Lower lobe of right lung (tissue), 2 donors: ENCODE measurements at places on chromosomes 4 and X. TPM values are rescaled to one million over a fixed set of nuclear protein-coding genes. Genes with fewer than 3 reads are reported as not detected.
A peak's percentile ranks its signal among the peaks of the same experiment; 100 is the strongest.

GRCh38 chr4:76441881-76442280 lies 6.9 kb downstream of the SHROOM3 start:
- H3K4me3 ChIP-seq: no peak overlapping the region
- H3K36me3 ChIP-seq: no peaks in the 10 kb centered on the region
- no peak for DNase-seq
- H3K4me1 ChIP-seq: no peaks in the 10 kb centered on the region

The TCEAL5 gene
- total RNA-seq: not detected

The CORIN gene
- 3.9 TPM for total RNA-seq

The TCP11X2 gene
- 0.27 TPM for total RNA-seq

The SMPX gene
- total RNA-seq: not detected

DNA sequence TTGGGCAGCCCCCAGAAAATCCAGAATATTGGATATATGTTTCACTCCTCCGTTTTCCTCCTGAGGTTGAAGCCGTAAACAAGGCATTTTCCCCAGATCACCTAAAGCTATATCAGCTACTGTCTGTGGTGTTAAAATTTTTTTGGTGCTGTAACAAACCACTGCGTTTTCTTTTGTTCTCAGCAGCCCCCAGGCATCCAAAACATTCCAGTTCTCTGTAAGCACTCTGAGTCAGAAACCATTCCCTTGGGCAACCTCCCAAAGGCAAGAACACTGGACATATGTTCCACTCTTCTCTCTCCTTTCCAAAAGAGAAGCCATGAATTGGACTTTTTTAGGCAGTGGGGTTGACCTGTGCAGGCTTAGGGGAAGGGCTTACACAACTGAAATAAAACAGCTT lies 310.9 kb downstream of the MID1IP1 start:
- DNase-seq: no peak
- no peaks in the 10 kb centered on the region for H3K27me3 ChIP-seq
- no peak overlapping the region for H3K4me3 ChIP-seq
- H3K27ac ChIP-seq: no peak overlapping the region
- no peaks in the 10 kb centered on the region for H3K4me1 ChIP-seq
- no peaks in the 10 kb centered on the region for H3K36me3 ChIP-seq

The GPM6B gene
- total RNA-seq: 21.6 TPM

The RPS6KA6 gene
- 1.9 TPM for total RNA-seq

The NAA11 gene
- not detected for total RNA-seq

The MRPS18C gene
- total RNA-seq: 40.8 TPM

GRCh38 chrX:153334654-153335295 lies 822 bp downstream of the ZNF275 start:
- peak overlapping the region; percentile 76 for H3K27ac ChIP-seq
- DNase-seq: no peak
- no peaks in the 10 kb centered on the region for H3K27me3 ChIP-seq
- peaks cover 9% of the 10 kb centered on the region for H3K36me3 ChIP-seq
- peaks cover 7% of the 10 kb centered on the region for H3K4me1 ChIP-seq
- peak overlapping the region; percentile 62 for H3K4me3 ChIP-seq

- no peaks in the 10 kb centered on the region for H3K4me1 ChIP-seq
- DNase-seq: no peak
- no peaks in the 10 kb centered on the region for H3K36me3 ChIP-seq
- H3K27me3 ChIP-seq: no peaks in the 10 kb centered on the region
- H3K4me3 ChIP-seq: no peak overlapping the region
- no peak overlapping the region for H3K27ac ChIP-seq
Measured at GRCh38 chrX:15653961-15654360, 10.6 kb downstream of the CLTRN start.

GRCh38 chr4:159495515-159496236 lies 392.8 kb downstream of the RAPGEF2 start:
- H3K27me3 ChIP-seq: no peaks in the 10 kb centered on the region
- DNase-seq: no peak
- H3K27ac ChIP-seq: no peak overlapping the region

The NXF3 gene
- total RNA-seq: 13.5 TPM

The TMSB15B gene
- total RNA-seq: 1.2 TPM

- no peaks in the 10 kb centered on the region for H3K36me3 ChIP-seq
- no peak for DNase-seq
- no peaks in the 10 kb centered on the region for H3K27me3 ChIP-seq
- H3K27ac ChIP-seq: no peak overlapping the region
Measured at GRCh38 chr4:43732829-43733426, 715.7 kb downstream of the KCTD8 start.

DNA sequence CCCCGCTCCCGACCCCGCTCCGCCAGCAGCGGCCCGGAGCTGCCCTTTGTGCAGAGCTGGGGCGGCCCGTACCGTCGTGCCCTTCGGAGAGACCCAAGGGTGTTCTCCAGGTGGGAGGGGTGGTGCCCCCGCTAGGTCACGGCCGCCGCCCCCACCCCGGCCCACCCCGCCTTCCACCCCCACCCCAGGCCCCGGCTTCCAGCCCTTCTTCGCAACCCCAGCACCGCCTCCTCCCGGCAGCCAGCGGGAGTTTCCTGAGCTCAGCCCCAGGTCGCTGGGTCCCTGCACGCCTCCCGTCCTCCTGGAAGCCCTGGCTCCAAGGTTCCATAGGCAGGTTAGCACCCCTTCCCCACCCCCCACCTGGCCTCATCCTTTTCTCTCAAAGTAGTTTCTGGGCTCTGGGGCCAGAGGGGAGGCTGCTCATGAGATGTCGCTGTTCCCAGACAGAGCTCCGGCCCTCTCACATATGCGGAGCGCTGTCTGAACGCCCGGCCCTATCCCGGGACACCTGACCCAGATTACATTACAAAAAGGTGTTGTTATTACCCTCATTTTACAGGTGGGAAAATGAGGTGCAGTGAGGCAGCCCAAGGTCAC lies 25.2 kb upstream of the FGFR3 start:
- peak overlapping the region; percentile 51 for H3K4me3 ChIP-seq
- DNase-seq: peak; percentile 82
- peaks cover 32% of the 10 kb centered on the region for H3K27me3 ChIP-seq

DNA sequence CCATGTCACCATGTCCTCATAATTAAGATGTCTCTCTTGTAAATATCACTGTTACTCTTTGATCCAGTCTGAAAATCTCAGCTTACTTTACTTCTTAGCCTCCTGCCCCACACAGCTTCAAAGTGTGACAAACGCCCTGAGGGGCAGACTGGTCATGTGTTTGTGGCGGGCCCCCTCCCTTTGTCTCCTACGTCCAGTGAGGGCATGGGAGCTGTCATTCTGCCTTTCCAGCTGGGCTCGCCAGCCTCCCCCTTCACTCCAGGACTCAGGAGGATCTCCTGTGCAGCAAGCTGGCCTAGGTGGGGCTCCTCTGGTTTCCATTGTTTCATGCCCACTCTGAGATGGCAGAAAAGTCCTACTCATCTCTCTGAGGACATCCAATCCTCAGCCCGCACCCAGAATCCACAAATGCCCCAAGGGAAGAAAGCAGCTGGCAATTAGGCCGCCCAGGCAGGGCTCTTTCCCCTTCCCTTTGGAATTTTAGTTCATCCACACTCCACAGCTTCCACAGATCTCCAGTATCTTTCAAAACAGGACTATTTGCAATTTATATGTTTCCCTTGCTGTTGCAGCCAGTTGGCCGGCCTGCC lies 86.4 kb upstream of the C4orf50 start:
- no peak overlapping the region for H3K27ac ChIP-seq
- H3K27me3 ChIP-seq: peaks cover 7% of the 10 kb centered on the region
- no peak overlapping the region for H3K4me3 ChIP-seq
- H3K36me3 ChIP-seq: no peaks in the 10 kb centered on the region

DNA sequence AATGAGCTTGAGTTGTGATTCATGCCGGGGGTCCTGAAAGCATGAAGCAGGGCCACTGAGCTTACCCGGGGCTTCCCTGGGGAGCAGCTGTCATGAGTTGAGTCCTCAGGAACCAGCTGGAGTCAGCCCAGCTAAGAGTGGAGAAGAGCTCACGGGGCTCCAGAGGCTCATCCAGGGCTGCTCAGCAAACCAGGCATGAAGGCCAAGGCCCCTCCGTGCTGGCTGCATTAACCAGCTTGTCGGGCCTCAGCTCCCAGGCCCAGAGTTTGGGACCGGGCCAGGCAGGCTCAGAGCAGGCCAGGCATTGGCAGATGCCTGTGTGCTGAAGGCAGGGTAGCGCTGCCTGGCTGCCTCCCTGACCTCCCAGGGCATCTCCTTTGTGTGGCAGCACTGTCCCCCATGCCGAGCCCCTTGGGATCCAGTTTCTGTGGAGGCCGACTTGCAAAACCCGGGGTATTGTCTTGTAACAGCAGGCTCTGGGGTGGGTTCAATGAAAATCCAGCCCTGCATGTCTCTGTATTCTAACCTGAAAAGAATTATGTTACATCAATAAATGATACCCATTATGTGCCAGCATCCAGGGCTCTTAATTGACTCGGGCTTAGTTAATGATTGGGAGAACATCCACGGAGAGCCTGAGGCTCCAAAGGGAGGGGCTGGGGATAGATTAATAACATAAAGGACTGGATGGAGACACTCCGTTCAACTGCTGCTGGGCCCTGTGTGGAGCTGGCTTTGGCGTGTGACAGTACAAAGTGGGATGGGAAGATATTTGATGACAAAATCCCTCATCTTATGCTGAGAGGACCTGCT lies 68.0 kb upstream of the MSX1 start:
- no peak overlapping the region for H3K27ac ChIP-seq
- no peak overlapping the region for H3K4me3 ChIP-seq
- no peaks in the 10 kb centered on the region for H3K27me3 ChIP-seq

GRCh38 chr4:24722026-24722568 lies 73.3 kb upstream of the SOD3 start:
- DNase-seq: no peak
- H3K4me3 ChIP-seq: no peak overlapping the region
- no peaks in the 10 kb centered on the region for H3K4me1 ChIP-seq
- no peaks in the 10 kb centered on the region for H3K27me3 ChIP-seq
- no peaks in the 10 kb centered on the region for H3K36me3 ChIP-seq
- H3K27ac ChIP-seq: no peak overlapping the region

GRCh38 chr4:26907731-26908599 lies 47.3 kb downstream of the STIM2 start:
- H3K4me1 ChIP-seq: peaks cover 37% of the 10 kb centered on the region
- H3K4me3 ChIP-seq: no peak overlapping the region
- no peaks in the 10 kb centered on the region for H3K27me3 ChIP-seq
- H3K36me3 ChIP-seq: no peaks in the 10 kb centered on the region
- no peak for DNase-seq
- peak overlapping the region; percentile 48 for H3K27ac ChIP-seq

GRCh38 chr4:76993787-76994641 lies 44.5 kb downstream of the SEPTIN11 start:
- H3K36me3 ChIP-seq: peaks cover 29% of the 10 kb centered on the region
- DNase-seq: no peak
- no peak overlapping the region for H3K4me3 ChIP-seq
- peaks cover 22% of the 10 kb centered on the region for H3K4me1 ChIP-seq
- H3K27ac ChIP-seq: no peak overlapping the region

DNA sequence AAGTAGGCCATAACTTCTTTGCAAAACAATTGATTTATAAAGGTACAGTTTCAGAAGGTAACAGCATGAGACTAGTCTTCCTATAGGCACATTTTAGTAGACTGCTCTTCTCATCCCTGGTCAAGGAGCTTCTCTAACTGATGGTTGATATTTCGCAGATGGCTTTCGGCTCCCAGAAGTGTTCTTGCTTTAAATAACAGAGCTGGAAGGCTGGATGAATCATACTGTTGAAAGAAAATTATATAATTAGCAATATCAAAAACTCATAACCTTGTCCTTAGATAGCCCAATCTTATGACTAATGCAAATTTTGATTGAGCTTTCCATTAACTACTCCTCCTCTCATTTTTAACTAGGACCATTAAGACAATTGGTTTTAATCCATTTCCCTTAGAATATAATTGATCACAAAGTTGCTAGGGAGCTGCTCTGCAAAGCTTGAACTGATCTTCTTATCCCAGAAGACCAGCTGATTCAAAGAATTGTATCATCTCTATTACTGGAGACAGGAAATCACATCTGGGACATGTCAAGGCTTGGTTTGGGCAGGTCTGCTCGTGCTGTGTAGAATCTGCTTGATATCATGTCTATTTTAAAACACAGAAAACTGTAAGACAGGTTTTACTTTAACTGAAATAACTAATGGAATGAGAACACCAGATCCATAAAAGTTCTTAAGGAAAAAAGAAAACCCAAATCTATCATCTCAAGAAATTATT lies 38.6 kb downstream of the CENPU start:
- H3K36me3 ChIP-seq: peaks cover 14% of the 10 kb centered on the region
- no peak overlapping the region for H3K27ac ChIP-seq
- DNase-seq: no peak
- H3K4me3 ChIP-seq: no peak overlapping the region
- H3K27me3 ChIP-seq: no peaks in the 10 kb centered on the region
- H3K4me1 ChIP-seq: no peaks in the 10 kb centered on the region

The FAM133A gene
- not detected for total RNA-seq

DNA sequence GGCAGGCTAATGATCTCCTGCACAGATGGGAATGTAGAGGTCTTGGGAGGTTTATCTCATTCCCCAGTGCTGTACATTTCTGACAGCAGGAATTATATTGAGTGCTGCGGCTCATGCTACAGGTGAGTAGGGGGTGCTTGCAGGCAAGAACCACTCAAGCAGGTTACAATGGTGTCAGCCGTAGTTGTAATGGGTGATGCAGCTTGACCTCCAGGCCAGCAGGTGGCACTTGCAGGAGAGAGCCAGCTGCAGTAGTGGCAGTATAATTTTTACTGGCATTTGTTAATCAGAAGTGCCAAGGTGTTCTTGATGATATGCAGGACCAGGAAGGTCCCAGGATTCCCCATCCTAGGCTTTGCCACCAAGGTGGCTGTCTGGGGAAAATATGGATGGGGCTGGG lies 759.6 kb upstream of the NDST4 start:
- H3K4me1 ChIP-seq: no peaks in the 10 kb centered on the region
- no peaks in the 10 kb centered on the region for H3K27me3 ChIP-seq
- no peak overlapping the region for H3K27ac ChIP-seq
- H3K36me3 ChIP-seq: no peaks in the 10 kb centered on the region
- DNase-seq: no peak

GRCh38 chrX:2960861-2961515 lies 31.8 kb upstream of the ARSD start:
- no peaks in the 10 kb centered on the region for H3K4me1 ChIP-seq
- H3K27me3 ChIP-seq: no peaks in the 10 kb centered on the region
- H3K27ac ChIP-seq: no peak overlapping the region
- H3K36me3 ChIP-seq: no peaks in the 10 kb centered on the region
- no peak overlapping the region for H3K4me3 ChIP-seq

DNA sequence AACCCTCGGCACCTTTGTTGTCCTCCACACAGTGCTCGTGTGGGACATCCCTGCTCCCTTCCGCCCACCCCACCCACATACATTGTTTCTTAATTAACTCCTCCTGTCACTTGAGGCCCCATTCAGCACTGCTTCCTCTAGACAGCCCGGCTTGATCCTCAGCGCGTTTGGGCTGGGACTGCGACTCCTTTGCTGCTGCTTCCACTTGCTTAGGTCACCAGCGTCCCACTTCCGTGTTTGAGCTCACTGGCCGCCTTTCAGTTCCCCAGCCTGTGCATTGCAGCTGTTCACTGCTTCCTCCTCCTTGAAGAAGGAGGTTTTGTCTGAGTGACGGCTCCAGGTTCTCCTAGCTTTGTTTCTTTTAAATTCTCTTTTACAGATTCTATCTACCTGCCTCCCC lies 16.1 kb downstream of the RNF4 start:
- no peak overlapping the region for H3K4me3 ChIP-seq
- H3K27me3 ChIP-seq: no peaks in the 10 kb centered on the region
- peak; percentile 91 for DNase-seq
- H3K4me1 ChIP-seq: peaks cover 89% of the 10 kb centered on the region

The UBE2K gene
- 54.3 TPM for total RNA-seq

The LIMCH1 gene
- 267 TPM for total RNA-seq

GRCh38 chr4:78720994-78721677 lies 55.0 kb upstream of the BMP2K start:
- H3K4me3 ChIP-seq: no peak overlapping the region
- no peaks in the 10 kb centered on the region for H3K36me3 ChIP-seq
- peak overlapping the region; percentile 27 for H3K27ac ChIP-seq
- DNase-seq: no peak

The POF1B gene
- 2.5 TPM for total RNA-seq
